Camera-type eye (tissue), 1 donor: ENCODE measurements at places on chromosomes 11 and 22. TPM values are rescaled to one million over a fixed set of nuclear protein-coding genes. Genes with fewer than 3 reads are reported as not detected.

The HEPN1 gene
- total RNA-seq, result not detected

The SLC22A9 gene
- not detected for total RNA-seq

The SHISAL1 gene
- 6.3 TPM for total RNA-seq

The MTA2 gene
- total RNA-seq, result 81.5 TPM
